ENCODE measurements at places on chromosomes 1 and 21.
A peak's percentile ranks its signal among the peaks of the same experiment; 100 is the strongest.

DNA sequence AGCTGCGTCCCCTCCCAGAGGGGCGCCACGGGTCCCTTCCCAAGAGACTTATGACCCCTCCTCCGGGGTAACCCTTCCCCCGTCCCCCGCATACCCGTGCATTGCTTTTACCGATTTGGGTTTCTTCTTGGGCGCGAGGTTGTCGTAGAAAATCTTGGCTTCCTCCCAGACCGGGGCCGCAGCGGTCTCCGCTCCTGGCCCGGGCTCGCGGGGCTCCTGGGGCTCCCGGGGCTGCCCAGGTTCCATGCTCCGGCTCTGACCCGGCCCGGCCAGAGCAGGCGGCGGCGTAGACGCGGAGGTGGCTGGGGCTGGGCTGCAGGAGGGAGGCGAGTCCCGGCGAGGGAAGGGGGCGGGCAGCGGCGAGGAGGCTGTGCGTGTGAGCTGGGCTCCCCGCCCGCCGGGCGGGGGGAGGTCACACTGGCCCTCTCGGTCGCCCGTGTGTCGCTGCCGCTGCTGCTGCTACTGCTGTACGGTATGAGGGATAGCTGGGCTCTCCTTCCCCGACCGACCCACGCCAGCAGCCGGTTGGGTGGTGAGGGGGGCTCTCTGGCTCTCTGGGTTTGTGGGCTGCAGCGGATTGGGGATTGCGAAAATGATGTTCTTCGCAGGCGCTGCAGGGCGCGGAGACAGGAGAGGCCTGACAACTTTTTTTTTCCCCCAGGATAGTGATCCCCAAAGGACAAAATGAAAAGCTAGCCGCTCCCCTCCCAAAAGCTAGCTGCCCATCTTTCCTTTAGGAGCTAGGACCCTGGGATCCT lies at the start of gene NT5C1A:
Gene NT5C1A, minus strand, starts transcription at position 315 of the 758 bp plus-strand sequence. Its CDS starts 69 bp downstream, at position 246.
- peak; percentile 53 for DNase-seq
- H3K4me3 ChIP-seq = peak within 1 kb of the TSS; percentile 58
- H3K4me1 ChIP-seq = peaks cover 19% of the 10 kb centered on the region
- peaks cover 36% of the 10 kb centered on the region for H3K27me3 ChIP-seq
- H3K36me3 ChIP-seq = no peaks in the 10 kb centered on the region

- no peaks in the 10 kb centered on the region for H3K36me3 ChIP-seq
- no peak for DNase-seq
- H3K27ac ChIP-seq = no peak overlapping the region
- H3K4me1 ChIP-seq = no peaks in the 10 kb centered on the region
- no peak overlapping the region for H3K4me3 ChIP-seq
- no peaks in the 10 kb centered on the region for H3K27me3 ChIP-seq
These were observed 46.8 kb downstream of the TRIM11 start for GRCh38 chr1:228359613-228360532.

- DNase-seq = no peak
- H3K27me3 ChIP-seq = peaks cover 8% of the 10 kb centered on the region
- no peaks in the 10 kb centered on the region for H3K36me3 ChIP-seq
- H3K4me1 ChIP-seq = no peaks in the 10 kb centered on the region
- no peak overlapping the region for H3K27ac ChIP-seq
- no peak overlapping the region for H3K4me3 ChIP-seq
These were observed 685.4 kb downstream of the PTPRU start for GRCh38 chr1:29921741-29922140.

- no peaks in the 10 kb centered on the region for H3K36me3 ChIP-seq
- no peak overlapping the region for H3K4me3 ChIP-seq
- peaks cover 8% of the 10 kb centered on the region for H3K4me1 ChIP-seq
- peak; percentile 59 for DNase-seq
These were observed 34.7 kb downstream of the TUFT1 start for GRCh38 chr1:151574575-151575529.

DNA sequence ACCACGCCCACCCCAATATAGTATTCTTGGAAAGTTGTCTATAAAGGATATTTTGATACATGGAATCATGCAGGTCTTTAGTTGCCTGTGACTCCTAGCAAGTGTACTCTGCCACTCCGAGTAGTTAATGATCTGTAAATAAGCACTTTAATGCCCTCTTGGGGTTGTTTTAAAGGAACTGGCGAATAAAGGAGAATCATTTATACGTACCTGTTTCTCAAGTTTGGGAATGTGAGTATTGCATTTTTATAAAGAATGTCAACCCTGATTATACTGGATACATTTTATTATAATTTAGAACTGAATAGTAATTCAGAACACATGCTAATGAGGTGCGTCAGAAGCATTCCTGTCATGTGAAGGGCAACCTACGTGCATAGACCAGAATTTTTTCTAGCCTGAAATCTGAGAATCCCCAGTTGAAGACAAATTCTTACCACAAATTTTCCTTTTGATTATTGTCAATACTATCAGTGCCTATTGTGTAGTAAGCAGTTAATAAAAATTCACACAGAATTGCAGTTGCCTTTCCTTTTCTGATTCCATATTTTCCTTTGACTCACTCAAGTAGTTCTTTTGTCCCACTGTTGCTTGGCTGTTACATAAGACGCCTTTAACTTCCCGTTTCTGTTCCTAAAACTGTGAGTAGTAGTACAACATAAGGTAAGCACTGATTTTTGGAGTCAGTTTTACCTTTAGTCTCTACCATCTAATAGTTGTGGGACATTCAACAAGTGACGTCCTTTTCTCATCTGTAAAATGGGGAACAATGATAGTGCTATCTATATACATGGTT lies 5.1 kb downstream of the AHCYL1 start:
- H3K27ac ChIP-seq = no peak overlapping the region
- H3K4me3 ChIP-seq = no peak overlapping the region
- H3K36me3 ChIP-seq = peaks cover 15% of the 10 kb centered on the region
- no peak for DNase-seq
- H3K4me1 ChIP-seq = peaks cover 51% of the 10 kb centered on the region
- H3K27me3 ChIP-seq = no peaks in the 10 kb centered on the region

DNA sequence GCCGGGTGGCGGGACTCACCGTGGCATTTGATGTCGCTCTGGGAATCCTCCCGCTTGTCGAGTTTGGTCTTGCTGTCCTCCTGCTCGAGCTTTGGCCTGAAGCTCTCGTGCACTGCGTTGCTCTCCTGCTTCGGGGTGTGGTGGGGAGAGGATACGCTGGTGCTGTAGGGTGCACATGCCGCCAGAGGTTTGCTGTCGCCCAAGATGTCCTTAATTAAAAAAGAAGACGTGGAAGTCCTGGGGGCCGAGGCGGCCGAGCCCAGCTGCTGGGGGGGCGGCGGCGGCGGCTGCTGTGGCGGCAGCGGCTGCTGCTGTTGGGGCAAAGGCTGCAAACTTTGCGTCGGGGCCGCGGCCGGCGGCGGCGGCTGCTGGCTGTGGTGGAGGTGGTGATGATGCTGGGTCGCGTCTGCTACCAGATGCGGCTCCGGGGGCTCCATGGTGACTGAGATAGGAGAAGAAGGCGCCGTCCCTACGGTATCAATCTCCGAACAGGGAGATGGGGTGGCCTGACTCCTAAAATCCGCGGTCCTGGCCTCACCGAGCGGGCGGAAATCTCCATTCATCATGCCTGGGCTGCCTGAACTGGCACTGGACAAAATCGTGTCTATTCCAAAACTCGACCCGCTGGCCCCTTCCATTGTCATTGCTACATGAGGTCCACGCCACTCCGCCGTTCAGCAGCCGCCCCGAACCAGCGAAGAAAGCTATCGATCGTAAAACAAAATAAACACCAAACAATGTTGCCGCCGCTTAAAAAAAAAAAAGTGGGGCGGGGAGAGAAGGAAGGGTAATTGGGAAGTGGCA lies at the start of gene BARHL2:
Gene BARHL2, minus strand, starts transcription at position 751 of the 804 bp plus-strand sequence. Its CDS starts 107 bp downstream, at position 644.
- H3K27ac ChIP-seq = no peak within 1 kb of the TSS
- peaks cover 18% of the 10 kb centered on the region for H3K36me3 ChIP-seq

GRCh38 chr21:45073301-45074047 lies 906 bp upstream of the ADARB1 start:
- H3K27ac ChIP-seq = peak overlapping the region; percentile 87
- no peaks in the 10 kb centered on the region for H3K27me3 ChIP-seq
- peaks cover 6% of the 10 kb centered on the region for H3K36me3 ChIP-seq
- peak overlapping the region; percentile 87 for H3K4me3 ChIP-seq
- peaks cover 32% of the 10 kb centered on the region for H3K4me1 ChIP-seq
- DNase-seq = peak; percentile 24

- H3K36me3 ChIP-seq = no peaks in the 10 kb centered on the region
- no peak for DNase-seq
- no peak overlapping the region for H3K27ac ChIP-seq
- H3K4me1 ChIP-seq = no peaks in the 10 kb centered on the region
- no peak overlapping the region for H3K4me3 ChIP-seq
- no peaks in the 10 kb centered on the region for H3K27me3 ChIP-seq
These were observed 282.3 kb downstream of the SEC16B start for GRCh38 chr1:177687544-177687943.

- no peaks in the 10 kb centered on the region for H3K4me1 ChIP-seq
- no peaks in the 10 kb centered on the region for H3K36me3 ChIP-seq
- H3K27ac ChIP-seq = no peak overlapping the region
- H3K27me3 ChIP-seq = peaks cover 1% of the 10 kb centered on the region
- H3K4me3 ChIP-seq = no peak overlapping the region
These were observed 95.9 kb downstream of the PHTF1 start for GRCh38 chr1:113663165-113663951.

DNA sequence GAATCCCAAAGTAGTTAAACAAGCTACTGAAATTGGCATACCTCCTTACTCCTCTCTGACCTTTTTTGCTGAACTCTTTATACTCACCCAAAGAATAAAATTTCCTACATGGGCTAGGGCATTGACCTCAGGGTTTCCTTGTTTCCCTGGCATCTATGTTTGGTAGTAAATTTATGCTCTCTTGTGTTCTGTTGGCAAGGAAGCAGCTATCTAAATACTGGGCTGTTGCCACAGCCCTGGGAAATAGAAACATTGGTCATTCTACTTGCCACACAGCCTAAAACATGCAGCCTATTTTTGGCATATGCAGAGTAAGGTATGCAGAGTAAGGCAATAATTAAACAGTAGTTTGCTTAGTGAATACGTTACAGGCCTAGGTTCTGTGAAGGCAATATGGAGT lies 351.4 kb downstream of the HLX start:
- DNase-seq = no peak
- H3K36me3 ChIP-seq = no peaks in the 10 kb centered on the region
- no peak overlapping the region for H3K4me3 ChIP-seq
- no peak overlapping the region for H3K27ac ChIP-seq

DNA sequence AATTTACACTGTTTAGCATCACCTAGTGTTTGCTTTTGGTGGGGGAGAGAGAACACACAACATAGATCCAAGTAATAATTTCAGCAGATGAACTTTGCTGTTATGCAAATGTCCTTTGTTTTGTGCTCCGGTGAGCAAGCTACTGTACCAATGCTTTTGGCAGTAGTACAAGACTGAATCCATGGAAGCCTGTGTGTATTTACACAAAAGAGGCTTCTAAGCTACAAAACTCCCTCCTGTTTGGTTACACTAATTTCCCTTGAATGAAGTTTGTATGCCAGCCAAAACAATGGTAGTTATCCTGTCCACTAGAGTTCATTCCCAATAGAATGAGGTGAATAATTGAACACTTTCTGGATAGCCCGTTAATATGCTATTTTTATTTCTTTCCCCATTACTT lies 320.5 kb downstream of the KCTD3 start:
- H3K4me3 ChIP-seq = no peak overlapping the region
- no peak overlapping the region for H3K27ac ChIP-seq
- no peaks in the 10 kb centered on the region for H3K36me3 ChIP-seq
- DNase-seq = no peak
- no peaks in the 10 kb centered on the region for H3K27me3 ChIP-seq
- H3K4me1 ChIP-seq = no peaks in the 10 kb centered on the region

DNA sequence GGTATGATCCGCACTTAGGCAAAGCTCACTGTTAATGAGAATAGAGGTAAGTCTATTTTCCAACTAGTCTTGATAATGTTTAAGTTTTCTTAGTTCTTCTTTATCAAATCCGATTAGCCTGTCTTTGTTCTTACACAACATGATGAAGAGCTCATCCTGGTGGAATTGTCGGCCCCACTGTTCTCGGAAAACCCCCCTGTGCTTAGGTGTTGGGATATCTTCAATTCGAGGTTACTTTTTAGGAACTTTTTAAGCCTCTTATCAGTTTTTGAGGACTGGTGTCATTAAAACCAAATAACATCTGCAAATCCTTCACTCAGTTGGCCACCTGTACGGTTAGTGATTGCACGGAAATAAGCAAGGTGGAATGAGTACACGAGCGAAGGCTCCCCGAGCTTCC lies 60.7 kb upstream of the KIF26B start:
- H3K27ac ChIP-seq = no peak overlapping the region
- no peaks in the 10 kb centered on the region for H3K27me3 ChIP-seq
- no peaks in the 10 kb centered on the region for H3K36me3 ChIP-seq
- H3K4me1 ChIP-seq = no peaks in the 10 kb centered on the region
- no peak for DNase-seq

DNA sequence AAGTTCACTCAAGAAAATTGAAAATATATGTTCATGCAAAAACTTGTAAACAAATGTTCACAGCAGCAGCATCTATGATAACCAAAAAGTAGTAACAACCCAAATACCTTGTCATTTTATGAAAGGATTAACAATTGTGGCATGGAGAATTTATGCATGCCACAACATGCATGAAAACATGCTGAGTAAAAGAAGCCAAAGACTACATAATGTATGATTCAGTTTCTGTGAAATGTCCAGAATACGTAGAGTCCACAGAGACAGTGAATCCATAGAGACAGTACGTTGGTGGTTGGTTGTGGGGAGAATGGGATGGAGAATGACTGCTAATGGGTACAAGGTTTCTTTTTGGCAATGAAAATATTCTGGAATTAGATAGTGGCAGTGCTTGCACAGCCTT lies 148.7 kb downstream of the MAST2 start:
- peaks cover 2% of the 10 kb centered on the region for H3K36me3 ChIP-seq
- no peaks in the 10 kb centered on the region for H3K27me3 ChIP-seq
- no peak overlapping the region for H3K4me3 ChIP-seq
- H3K27ac ChIP-seq = no peak overlapping the region
- H3K4me1 ChIP-seq = no peaks in the 10 kb centered on the region

- H3K27me3 ChIP-seq = no peaks in the 10 kb centered on the region
- H3K4me1 ChIP-seq = peaks cover 47% of the 10 kb centered on the region
- H3K27ac ChIP-seq = peak overlapping the region; percentile 88
- peaks cover 10% of the 10 kb centered on the region for H3K36me3 ChIP-seq
These were observed 20.3 kb downstream of the STK40 start for GRCh38 chr1:36365381-36365780.

- H3K36me3 ChIP-seq = no peaks in the 10 kb centered on the region
- H3K27ac ChIP-seq = peak overlapping the region; percentile 58
- peaks cover 55% of the 10 kb centered on the region for H3K4me1 ChIP-seq
- peak; percentile 49 for DNase-seq
- H3K4me3 ChIP-seq = no peak overlapping the region
These were observed 193.8 kb upstream of the EDN2 start for GRCh38 chr1:41678111-41678878.

- H3K4me3 ChIP-seq = peak overlapping the region; percentile 83
- peak; percentile 95 for DNase-seq
- no peaks in the 10 kb centered on the region for H3K36me3 ChIP-seq
- H3K27me3 ChIP-seq = no peaks in the 10 kb centered on the region
These were observed 4.7 kb upstream of the FAAP20 start for GRCh38 chr1:2199042-2199810.

DNA sequence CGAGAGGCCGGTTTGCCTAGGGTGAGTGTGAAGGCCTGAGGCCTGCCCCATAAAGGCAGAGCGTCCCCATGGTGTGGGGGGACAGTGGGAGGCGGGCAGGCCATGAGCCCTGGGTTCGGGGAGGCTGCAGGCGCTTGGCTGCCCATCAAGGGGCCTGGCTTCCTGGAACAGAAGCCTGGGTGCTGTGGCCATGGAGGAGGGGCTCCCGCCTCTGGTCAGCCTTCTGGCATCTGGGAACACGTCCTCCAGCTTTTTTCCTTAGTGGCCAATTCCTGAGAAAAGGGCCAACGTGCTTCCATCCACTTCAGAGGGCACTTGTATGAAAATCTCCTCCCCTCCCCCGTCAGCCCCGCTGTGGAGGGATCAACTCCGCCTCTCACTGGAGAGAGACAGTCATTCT lies 58.7 kb downstream of the PRDM16 start:
- no peaks in the 10 kb centered on the region for H3K4me1 ChIP-seq
- H3K27ac ChIP-seq = no peak overlapping the region
- no peaks in the 10 kb centered on the region for H3K27me3 ChIP-seq
